ENCODE measurements at places on chromosomes 2 and 18.

DNA sequence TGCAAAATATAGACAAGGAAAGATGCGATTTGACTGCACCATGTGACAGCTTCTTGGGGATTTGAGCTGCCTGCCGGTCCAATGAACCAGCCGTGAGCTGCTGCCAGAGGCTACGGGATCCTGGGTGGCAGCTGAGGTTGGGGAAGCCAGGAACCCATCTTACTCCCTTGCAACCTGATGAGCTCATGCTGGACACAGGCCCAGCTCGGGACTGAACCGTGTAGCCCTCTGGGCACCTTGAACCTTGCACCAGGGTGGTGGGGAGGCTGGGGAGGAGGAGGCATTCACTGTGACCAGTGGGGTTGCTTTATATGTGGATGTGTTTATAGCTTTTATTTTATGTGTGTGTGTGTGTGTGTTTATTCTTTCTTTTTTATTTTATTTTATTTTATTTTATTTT lies 9.1 kb downstream of the ALPI start:
- no peak for DNase-seq

GRCh38 chr2:69102041-69102593 lies 89.1 kb downstream of the ANTXR1 start:
- no peak for DNase-seq

DNA sequence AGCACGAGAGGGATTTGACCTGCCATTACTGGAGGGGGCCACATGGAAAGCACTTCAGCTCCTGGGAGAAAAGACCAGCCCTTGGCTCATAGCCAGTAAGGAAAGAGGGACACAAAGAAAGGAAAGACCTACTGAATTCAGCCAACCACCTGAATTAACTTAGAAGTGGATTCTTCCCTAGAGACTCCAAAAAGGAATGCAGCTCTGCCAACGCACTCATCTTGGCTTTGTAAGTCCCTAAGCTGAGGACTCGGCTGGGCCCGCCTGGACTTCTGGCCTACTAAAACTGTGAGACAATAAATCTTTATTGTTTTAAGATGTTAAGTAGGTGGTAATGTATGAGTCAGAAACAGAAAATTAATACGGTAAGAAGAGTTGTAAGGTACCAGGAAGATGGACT lies 11.5 kb downstream of the ATF2 start:
- no peak for DNase-seq

- DNase-seq = peak; percentile 80
These were observed 105.2 kb downstream of the NETO1 start for GRCh38 chr18:72762515-72763122.

GRCh38 chr18:74689251-74689650 lies 91.6 kb downstream of the ZNF407 start:
- no peak for DNase-seq

DNA sequence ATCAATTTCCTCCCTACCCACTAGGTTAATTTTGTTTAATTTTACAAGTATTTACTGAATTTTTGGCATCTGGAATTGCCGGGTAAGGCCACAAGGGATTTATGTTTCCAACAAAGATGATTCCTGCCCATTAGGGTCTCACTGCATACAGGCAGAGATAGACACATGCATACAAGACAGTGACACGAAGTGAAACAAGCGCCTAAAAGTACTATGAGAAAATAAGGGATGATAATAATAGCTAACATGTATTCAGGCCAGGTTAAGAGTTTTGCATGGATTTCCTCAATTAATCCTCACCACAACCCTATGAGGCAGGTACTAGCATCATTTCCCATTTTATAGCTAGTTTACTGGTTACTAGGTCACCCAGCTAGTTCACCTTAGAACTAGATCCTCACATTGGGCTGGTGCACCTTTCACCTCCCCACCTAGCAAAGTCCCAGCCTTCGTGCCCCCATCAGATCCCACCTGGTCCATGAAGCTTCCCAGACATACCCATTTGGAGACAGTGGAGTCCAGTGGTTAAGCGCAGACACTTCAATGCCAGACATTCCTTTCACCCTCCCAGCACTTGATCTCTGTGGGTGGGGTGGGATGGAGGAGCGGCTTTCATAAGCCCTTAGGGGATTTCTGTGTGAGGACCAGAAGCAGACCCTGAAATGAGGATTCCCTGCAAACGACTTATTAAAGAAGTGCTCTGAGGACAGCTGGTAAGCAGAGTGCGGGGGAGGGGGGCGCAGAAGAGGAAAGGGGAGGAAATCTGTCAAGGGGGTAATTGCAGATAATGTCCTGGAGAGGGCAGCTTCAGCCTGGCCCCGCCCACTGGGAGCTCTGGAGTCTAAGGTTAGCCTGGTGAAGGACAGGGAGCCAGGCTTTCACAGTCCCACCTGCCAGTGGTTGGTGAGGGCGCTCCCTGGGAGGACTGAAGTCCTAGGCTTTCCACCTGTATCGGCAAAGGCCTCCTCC lies 5.8 kb upstream of the DGUOK start:
- peak; percentile 82 for DNase-seq

- DNase-seq = peak; percentile 87
These were observed 18.3 kb upstream of the CXCR4 start for GRCh38 chr2:136135921-136136906.

DNA sequence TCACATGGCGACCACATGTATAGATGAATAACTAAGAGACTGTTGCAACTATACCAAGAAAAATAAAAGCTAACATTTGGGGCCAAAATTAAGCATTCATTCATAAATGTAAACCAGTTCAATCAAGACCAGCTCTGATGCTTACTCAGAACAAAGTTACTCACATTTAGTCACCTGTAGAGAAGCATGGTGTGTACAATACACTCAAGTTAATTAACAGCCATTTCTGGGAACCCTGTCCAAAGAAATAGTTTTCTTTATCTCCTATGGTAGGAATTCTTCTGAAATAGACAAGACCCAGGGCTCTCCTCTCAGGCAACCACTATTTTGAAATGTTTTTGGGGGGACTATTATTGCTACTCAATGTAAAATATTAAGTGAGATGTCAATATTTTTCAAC lies 1.6 kb downstream of the SCN3A start:
- no peak for DNase-seq

- peak; percentile 88 for DNase-seq
These were observed 53.9 kb downstream of the PRKRA start for GRCh38 chr2:178397002-178397605.

- DNase-seq = peak; percentile 56
These were observed 207.3 kb upstream of the APCDD1 start for GRCh38 chr18:10247021-10247741.

DNA sequence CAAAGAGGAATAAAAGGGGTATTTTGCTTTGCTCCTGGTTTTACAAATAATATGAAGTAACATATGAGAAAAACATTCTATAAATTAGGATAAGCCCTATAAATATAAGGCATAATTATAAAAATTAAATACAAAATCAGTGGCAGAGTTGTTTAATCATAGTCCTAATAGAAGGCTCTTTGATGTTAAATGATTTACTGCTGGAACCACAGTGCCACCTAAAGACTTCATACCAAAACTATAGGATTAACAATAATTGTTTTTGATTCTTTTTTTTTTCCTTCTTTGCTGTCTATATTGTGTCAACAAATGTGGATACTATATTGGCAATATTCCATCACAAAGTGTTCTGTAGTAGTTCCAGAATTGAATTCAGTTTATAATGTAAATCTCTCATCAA lies 837.7 kb upstream of the SLC39A10 start:
- peak; percentile 15 for DNase-seq

GRCh38 chr2:117190856-117191559 lies 623.5 kb upstream of the DDX18 start:
- DNase-seq = no peak

DNA sequence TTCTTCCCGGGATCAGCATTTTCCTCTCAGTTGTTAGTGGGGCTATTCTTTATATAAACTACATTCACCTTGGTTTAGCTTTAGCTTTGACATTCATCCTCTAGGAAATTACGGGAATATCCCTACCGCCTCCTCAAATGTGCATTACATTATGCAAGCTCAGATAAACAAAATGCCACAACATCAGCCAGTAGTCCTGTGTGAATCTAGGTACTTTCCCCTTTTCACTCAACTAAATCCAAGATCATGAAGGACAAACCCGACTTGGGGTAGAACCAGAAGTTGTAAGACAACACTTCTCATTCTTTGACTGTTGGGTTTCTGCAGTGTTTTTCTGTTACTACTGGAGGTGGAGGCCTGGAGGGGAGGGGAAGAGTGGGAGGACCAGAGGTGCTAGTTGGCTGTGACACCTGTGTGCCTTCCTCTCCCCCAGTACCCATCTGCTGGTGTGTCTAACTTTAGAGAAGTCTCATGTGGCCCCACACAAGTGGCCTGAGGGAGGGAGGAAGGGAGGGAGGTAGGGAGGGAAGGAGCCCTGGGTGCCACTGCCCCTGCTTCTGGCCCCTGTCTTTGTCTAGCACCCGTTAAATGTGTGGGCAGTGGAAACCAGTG lies 84.8 kb upstream of the BCL2L11 start:
- DNase-seq = no peak

DNA sequence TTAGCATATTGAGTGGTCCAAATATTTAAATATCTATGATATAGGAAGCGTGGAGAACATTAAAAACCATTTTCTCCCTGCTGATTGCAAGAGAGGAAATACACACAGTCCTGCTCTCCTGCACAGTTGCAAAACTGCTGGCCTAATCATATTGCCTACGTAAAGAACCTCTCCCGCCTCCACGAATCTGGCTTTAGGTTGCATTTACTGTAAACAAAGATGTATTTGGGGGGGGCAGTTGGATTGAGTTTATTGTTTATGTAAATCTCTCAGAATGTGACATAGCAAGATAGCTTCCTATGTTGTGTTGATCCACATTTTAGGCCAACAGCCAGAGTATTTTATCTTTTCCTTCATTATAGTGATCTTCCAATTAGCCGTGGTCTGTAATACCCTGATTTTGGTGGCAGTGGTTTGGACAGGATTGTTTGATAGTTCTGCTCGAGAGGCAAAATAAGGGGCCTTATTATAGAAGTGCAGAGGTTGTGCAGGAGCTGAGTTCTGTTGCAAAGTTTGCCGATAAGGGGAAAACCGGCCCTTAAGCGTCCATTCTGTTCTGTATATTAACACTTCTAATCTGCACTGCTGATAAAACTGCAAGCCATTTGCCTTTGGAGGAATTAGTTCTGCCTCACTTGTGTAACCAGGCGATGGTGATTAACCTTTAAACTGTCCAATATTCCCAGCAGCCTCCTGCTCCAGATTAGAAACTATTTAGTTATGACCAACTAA lies 101.6 kb upstream of the SIX3 start:
- no peak for DNase-seq

DNA sequence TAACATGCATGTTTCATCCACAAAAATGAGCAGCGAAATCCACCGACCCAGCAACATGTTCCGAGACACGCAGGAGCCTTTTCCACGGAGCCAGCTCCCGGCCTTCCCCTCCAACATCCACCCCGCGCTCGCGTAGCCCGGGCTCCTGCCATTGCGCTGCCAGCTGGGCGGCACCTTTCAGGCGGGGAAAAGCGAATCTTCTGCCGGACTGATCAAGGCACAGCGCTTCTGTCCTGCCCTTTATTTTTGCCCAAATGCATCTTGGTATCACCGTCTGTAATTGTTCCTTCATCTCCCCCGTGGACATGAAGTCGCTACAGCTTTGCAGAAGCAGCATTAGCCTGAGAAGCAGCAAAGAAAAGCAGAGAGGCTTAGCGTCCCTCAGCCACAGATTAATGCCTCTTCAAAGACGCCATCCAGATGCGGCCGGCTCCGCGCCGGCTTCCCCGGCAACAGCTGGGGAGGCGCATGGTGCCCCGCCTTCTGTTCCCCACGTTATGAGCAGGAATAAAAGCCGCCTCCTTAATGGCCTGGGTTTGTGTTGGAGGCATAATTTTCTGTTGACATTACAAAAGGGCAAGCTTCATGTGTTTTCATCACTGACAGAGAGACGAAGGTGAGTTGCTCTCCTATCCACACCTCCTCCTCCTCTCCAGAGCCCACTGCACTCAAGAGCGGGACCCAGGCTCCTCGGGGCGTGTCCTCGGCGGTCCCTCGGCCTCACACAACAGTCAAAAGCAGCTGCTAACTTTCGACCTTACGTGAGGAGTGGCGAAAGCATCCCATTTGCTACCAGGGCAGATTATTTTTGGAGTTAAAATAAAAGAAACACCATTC lies 122.1 kb upstream of the SALL3 start:
- DNase-seq = no peak

- no peak for DNase-seq
These were observed 46.1 kb upstream of the RAB1A start for GRCh38 chr2:65175894-65176530.

Data from hematopoietic multipotent progenitor cell treated with erythropoietin and hydrocortisone succinate and interleukin-3 and kit ligand, for 6 days (in vitro differentiated cells).